ENCODE measurements at places on chromosomes 13 and 19.

GRCh38 chr13:29162638-29163235 is 342.6 kb downstream of the MTUS2 start:
- peak; percentile 43 for DNase-seq

DNA sequence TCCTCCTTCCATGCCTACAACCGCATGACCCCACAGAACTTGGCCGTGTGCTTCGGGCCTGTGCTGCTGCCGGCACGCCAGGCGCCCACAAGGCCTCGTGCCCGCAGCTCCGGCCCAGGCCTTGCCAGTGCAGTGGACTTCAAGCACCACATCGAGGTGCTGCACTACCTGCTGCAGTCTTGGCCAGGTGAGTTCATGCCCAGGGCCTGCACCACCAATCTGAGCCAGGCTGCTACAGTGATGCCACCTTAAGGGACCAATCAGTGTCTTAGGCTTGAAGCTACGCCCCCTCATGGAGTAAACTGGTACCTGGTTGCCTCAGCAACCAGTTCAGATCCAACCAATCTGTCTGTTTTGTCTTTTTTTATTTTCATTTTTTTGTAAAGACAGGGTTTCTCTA is 5.2 kb downstream of the SYDE1 start:
- DNase-seq: no peak

- peak; percentile 86 for DNase-seq
Measured at GRCh38 chr13:111114362-111115060, 599 bp upstream of the ARHGEF7 start.

- DNase-seq: no peak
Measured at GRCh38 chr13:36436811-36437210, 4.5 kb downstream of the CCNA1 start.

GRCh38 chr13:112330066-112330465 is 46.1 kb upstream of the SPACA7 start:
- no peak for DNase-seq

- peak; percentile 90 for DNase-seq
Measured at GRCh38 chr19:10416380-10417257, 3.7 kb upstream of the PDE4A start.

DNA sequence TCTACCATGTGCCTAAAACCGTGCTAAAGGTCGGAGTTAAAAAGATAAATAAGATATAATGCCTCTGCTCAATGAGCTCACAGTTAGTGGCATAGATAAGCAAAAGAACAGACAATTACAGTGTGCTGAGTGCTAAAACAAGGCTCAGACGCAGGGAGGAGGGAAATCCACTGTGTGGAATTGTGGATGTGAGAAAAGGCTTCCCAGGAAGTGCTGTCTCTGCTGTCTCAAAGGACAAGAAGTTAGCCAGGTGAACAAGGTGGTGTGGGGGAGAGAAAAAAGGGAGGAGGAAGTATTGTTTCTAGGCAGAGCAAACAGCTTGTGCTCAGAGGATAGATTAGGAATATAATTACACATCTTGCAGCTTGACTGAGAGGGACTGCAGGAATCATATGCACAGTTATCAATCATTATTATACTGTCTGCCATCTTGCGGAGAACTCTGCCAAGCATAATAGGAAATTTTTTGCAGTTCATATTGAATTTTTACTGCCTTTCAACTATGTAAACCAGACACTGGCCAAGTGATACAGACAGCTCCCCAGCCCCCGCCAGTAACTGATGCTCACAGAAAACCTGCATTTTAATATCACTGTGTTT is 9.3 kb downstream of the C13orf42 start:
- peak; percentile 4 for DNase-seq

DNA sequence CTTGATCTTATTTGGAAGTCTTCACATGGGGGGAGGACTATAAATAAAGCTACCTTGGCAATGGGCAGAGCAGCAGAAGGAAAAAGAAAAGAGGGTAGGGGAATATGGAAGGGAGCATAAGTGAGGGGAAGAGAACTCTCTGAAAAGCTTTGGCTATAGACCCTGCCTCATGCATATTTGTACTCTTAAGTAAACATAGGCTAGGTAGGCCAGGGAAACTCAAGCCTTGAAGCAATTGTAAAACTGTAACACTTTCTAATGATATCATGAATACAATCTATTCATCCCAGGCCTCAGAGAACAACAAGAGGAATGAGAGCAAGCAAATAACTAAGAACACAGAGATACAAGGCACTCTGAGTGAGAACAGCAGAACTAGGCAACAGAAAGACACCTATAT is 20.4 kb downstream of the MYCBP2 start:
- no peak for DNase-seq

DNA sequence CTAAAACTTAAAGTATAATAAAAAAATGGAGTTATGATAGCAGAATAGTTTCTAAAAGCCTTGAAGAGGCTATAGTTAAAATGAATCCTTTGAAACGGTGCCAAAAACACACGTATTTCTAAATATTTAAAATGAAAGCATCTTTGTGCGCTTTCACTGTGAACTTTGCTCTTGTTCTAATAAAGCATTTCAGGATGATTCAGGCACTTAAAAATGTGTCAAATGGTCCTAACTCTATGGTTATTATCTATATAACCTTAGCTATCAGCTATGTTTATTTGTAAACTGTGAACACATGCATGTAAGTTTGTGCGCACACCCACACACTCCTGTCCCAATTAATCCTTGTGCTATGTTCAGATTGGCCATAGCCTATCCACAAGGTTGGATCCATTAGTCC is 124.5 kb downstream of the FLT1 start:
- DNase-seq: no peak

DNA sequence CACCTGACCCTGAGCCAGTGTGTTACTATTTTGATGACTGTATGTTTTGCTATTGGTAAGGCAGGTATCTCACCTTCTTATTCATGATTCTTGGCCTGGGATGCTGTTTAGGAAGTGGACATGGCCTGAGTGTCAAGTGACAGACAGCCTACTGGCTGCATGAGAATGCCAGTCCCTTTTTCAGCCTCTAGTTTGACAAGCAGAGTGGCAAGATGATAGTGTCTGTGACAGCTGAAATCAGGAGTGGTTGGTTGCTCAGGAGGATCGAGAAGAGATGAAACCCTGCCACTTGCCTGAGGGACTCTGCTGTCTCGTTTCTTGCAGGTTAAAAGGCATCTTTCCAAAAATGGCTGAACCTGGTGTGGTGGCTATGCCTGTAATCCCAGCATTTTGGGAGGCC is 7.1 kb upstream of the ELOF1 start:
- DNase-seq: no peak

- no peak for DNase-seq
Measured at GRCh38 chr19:35318679-35319448, 10.1 kb upstream of the CD22 start.

GRCh38 chr19:39133431-39134270 is 8.1 kb downstream of the PAK4 start:
- no peak for DNase-seq

GRCh38 chr13:46593398-46593797 is 40.4 kb downstream of the LRCH1 start:
- no peak for DNase-seq

GRCh38 chr19:47310323-47310722 is 662 bp downstream of the C5AR1 start:
- no peak for DNase-seq

- no peak for DNase-seq
Measured at GRCh38 chr13:50838031-50838430, 5.5 kb downstream of the DLEU7 start.

- peak; percentile 90 for DNase-seq
Measured at GRCh38 chr13:27264181-27264580, 6.4 kb upstream of the RASL11A start.

- peak; percentile 60 for DNase-seq
Measured at GRCh38 chr19:13962699-13963602, 10.6 kb downstream of the DCAF15 start.

DNA sequence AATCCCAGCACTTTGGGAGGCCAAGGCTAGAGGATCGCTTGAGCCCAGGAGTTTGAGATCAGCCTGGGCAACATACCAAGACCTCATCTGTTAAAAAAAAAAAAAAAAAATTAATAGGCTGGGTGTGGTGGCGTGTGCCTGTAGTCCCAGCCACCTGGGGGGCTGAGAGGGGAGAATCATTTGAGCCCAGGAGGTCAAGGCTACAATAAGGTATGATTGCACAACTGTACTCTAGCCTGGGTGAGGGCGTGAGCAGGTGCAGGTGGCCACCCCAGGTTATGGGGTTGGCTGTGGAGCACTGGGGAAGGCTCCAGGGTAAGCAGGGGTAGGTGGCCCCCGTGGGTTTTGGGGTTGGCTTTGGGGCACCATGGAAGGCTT is 33.9 kb downstream of the MCF2L start:
- no peak for DNase-seq

DNA sequence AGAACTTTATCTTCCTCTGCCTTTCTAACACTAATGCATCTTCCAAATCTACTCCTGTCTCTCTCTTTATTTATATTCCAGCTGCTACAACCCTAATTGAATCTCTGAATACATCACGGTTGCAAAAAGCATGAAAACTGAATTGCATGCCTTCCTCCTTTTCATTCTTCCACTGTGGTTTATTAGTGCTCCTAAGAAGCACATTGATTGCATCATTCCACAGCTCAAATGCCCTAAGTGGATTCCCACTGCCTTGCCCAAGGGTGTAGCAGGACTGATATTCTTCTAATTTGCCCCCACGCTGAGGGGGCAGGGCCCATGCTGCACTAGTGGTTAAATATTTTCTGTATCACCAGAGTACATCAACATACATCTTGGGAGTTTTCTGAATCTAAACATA is 640.8 kb downstream of the EFNB2 start:
- DNase-seq: no peak

DNA sequence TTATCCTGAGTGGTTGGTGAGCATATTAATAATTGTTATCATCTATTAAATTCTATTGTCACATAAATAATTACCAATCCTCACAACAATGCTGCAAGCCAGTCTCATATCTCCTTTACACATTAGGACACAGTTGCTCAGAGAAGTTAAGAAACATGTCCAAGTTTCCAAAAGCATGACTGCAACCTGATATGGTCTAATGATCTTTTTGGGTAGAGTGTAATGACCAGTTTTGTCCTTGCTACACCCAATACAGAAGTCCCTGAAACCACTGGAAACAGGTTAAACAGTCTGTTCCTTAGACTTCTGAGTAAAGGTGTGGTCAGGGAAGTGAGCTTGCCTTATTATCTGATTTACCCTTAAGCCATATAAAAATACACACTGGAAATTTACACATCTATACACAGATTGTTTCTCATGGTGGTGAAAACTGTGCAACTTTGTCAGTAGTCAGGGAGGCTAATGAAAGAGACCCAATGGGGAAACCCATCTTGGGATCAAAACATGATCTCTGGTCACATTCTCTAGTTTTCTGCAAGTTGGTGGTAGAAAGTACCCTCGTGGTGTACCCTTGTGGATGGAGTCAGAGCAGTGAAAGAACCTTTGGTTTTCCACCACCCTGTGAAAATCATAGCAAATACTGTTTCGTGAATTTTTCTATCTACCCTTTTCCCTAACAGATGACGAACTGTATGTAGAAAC is 146.0 kb upstream of the KLF12 start:
- no peak for DNase-seq

DNA sequence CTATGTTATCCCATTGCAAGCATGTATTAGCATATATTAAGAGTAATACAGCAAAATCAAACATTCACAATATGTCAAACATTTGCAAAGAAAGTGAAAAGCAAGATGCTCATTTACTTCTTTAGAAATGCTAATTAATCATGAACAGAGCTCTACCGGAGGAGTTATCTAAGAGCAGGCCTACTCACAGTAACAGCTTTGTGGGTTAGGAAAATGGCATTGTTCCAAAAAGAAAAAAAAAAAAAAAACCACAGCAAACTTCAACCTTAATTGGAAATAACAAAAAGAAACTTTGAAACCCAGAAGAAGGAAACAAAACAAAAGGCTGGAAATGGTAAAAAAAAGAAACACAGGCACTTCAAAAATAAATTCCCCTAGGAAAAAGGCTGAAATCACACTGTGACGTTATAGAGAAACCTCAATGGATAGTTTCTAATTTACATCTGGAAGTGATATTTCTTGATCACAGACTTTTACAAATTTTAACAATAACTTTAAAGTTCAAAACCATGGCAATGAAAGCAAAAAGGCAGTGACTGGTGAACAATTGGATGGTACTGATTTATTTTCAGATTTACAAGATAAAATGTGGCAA is 1236.8 kb upstream of the SPRY2 start:
- peak; percentile 30 for DNase-seq

DNA sequence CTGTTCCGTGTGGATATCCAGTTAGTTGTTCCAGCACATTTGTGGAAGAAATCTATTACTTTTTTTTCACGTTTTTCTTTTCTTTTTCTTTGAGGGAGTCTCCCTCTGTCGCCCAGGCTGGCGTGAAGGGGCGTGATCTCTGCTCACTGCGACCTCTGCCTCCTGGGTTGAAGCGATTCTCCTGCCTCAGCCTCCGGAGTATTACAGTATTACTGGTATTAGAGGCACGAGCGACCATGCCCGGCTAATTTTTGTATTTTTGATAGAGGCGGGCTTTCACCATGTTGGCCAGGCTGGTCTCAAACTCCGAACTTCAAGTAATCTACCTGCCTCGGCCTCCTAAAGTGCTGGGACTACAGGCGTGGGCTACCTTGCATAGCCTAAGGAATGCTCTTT is 43.6 kb downstream of the ZNF611 start:
- no peak for DNase-seq

DNA sequence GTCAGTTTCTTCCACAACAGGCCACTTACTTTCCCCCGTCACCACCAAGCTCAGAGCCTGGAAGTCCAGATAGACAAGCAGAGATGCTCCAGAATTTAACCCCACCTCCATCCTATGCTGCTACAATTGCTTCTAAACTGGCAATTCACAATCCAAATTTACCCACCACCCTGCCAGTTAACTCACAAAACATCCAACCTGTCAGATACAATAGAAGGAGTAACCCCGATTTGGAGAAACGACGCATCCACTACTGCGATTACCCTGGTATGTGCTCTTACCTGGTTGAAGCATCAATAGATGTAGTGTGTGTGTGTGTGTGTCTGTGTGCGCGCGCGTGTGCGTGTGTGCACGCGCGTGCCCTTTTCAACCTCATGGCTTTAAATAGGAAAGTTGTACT is 3.7 kb downstream of the KLF5 start:
- no peak for DNase-seq

DNA sequence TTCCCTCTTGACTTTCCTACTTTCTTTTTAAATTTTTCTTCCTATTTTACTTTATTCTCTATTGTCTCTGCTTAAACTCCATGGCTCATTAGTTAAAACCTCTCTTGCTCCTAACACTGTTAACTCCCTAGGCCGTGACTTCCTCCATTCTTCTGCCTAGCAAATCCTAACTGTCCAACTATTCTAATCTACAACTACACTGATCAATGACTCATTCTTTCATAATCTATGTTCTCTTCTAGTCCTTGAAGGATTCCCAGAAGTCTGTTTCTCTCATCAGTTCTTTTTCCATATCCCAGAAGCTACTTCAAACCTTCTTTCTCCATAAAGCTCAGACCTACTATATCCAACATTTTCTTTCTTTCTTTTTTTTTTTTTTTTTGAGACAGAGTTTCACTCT is 66.9 kb downstream of the MICU2 start:
- DNase-seq: no peak

DNA sequence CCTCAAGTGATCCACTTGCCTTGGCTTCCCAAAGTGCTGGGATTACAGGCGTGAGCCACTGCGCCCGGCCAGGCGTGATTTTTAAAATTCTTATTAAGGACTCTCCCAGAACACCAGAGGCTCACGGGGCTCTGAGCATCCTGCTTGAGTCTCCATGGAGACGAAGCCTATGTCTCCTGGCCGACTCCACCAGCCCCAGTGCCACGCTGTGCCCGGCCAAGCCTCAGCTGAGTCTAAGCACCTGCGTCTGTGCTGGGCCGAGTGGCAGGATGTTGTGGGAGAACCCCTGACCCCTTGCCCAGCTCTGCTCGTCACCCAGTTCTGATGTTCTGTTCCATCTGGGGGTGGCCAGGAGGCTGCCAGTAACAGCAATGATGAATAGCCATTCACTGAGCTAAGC is 3.9 kb upstream of the CELF5 start:
- no peak for DNase-seq
